NCI-H1048 (cell line): ENCODE measurements at places on chromosomes 11 and 22.

DNA sequence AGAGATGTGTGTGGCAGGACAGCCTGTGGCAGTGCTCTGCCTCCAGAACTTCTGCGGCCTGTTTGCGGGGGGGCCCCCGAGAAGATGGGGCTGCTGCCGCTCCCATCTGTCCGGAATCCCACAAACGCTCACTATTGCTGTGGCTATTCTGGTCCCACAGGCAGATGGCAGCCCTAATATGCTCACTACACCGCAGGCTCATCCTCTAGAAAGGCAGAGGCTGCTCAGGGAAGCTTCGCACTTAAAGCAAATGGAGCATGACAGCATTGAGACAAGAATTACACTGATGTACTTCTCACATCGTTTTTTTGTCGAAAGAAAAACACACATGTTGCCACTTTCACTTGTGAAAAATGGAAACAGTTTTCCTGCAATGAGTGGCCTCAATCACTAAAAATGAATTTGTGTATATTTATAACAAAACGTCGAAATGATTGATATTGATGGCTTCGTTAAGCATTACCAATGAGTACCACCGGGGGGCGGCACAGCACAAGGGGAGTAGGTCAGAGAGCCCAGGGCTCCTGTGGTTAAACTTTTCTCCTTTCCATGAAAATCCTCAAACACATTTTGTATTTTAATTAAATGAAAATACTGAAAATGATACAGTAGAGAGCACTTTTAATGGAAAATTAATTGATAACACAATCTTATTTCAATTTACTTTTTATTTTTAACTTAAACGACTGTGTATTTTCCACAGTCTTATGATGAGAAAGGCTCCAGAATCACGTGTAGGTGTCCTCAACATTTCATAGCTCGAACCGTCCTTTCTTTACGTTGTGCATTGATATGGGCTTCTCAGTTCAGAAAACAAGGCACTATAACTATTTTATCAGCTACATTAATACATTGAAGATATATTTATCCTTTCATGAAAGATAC, 69.1 kb downstream of the CTTN start:
- peak; percentile 2 for DNase-seq

DNA sequence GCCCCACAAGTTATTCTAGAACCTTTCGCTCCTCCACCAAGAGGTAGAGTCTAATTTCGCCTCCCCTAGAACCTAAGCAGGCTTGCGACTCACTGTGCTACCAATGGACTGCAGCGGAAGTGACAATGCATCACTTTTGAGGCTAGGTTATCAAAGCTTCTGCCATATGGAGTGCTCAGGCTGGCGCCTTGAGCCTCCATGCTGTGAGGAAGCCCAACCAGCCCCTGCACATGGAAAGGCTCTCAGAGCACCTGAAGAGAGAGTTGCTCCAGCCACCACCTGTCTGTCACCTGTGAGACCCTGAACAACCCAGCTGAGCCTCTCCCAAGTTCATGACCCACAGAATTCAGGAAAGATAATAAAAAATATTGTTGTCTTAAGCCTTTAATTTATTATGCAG, 29.3 kb upstream of the CBX7 start:
- no peak for DNase-seq

DNA sequence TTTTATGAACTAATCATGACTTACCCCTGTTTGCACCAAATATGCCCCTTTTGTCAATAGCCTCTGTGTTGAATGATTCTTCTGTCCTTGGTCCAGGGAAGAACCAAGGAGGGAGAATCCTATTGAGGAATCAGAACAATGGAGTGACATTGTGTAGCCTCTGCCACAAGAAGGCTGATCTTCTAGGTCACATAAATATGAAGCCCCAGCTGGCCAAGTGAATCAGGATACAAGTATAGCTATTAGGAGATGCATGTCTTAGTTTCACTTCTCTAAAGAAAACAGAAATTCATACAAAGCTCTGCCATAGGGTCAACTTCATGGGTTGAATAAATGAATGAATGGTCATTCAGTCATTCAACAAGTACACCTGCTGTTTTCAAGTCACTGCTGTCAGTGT, 118.2 kb upstream of the BLID start:
- no peak for DNase-seq

- no peak for DNase-seq
Measured at GRCh38 chr22:47309476-47309875, 547.0 kb downstream of the TBC1D22A start.

DNA sequence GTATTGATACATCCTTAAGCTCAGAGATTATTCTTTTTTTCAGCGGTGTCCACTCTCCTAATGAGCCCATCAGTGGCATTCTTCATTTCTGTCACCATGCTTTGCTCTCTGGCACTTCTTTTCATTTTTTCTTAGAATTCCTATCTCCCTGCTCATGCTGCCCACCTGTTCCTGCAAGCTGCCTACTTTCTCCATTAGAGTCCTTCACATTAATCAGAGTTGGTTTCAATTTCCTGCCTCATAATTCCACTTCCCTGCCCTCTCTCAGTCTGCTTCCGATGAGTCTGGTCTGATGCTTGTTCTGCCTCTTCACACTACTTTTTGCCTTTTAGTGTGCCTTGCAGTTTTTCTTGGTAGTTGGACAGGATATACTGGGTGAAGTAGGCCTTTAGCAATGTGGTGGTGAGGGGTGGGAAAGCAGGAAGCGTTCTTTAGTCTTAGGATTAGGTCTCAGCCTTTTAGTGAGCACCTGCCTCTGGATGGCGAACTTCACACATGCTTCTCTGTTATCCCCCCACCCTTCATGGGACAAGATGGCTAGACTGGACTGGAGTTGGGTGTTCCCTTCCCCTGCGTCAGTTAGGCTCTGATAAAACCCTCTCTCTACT, 53.6 kb downstream of the CECR2 start:
- no peak for DNase-seq

DNA sequence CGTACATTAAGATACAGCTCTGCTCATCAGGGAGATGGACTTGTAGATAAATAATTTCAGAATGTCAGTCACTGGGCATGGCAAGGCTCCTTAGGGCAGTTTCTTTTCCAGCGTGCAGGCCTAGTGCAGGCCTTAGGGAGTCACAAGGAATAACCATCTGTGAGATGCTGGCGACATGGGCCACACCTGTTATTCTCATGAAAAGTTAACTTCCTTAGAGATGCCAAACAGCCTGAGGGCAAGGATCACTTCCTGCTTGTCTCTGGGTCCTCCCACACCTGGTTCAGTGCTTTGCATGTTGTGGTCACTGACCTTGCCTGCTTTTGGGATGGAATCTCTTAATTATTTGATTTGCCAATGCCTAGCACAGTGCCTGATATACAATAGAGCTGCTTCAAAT, 70.6 kb downstream of the ST3GAL4 start:
- no peak for DNase-seq

DNA sequence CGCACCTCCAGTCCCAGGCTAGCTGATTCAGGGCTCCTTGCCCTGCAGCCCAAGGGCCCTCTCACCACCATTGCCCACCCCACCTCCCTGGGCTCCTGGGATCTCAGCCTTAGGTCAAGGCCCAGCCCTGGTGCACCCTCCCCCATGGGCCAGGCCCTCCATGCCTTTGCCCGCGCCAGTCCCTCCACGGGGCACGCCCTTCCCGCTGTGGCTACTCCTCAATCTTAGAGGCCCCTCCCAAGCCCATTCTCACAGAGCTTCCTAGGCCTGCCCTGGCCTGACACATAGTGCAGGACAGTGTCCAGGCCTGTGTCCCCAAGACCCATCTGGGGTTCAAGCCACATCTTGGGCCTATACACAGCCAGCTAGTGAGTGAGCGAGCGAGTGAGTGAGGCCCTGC, 6.9 kb downstream of the GP1BB start:
- no peak for DNase-seq

DNA sequence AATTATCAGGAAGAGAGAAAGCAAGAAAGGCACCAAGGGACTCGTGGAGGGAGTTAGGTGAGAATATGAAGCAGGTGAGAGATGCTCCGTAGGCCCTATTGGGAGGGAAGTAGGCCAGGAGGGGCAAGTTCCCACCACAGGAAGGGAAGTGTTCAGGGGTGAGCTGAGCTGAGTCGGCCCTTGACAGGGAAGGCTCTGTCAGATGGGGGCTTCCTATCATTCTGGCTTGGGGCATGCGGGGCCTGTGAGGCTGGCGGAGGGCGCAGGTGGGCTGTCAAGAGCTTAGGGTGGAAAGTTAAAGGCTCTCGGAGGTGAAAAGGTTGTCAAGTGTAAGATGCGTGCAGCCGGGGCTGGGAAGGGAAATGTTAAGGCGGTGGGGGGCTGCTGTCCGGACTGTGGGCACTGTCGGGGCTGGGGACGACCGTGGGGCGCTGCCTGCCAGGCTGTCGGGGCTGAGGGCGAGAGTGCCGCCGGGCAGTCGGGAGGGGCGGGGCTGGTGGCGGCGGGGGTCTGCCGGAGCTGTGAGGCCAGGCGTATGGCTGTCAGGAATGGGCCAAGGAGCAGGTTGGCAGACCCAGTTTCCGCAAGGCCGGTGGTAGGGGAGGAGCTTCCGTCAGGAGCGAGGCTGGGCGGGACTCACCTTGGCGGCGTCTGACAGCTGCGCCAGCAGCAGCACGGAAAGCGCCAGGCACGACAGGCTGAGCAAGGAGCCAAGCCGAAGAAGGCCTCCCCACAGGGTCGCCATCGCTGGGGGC, 496 bp downstream of the TMEM9B start:
- peak; percentile 54 for DNase-seq

DNA sequence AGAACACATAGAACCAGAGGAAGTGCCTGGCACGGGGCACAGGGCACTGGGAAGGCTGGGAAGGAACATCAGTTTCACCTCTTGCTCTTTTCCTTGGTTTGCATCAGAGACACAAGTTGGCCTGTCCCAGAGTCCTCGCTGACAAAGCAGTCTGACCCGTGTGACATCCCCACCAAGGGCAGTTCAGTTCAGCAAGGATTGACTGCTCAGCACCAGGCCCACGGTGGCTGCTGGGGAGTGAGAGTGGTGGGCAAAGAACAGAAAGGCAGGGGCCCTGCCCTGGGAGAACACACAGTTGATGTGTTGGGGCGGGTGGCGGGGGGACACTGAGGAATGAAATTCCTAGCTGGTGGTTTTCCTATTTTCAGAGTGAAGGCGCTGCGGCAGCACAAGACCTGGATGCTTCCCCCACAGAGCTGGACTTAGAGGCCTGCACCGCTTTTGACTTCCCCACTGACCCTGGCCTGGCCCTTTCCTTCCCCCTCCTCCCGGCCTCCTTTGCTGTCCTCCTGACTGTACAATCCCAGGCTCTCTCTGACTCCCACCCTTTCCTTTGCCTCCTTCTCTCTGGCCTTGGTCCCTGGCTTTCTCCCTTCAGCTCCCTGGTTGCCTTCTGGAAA, 2.2 kb upstream of the TMPRSS13 start:
- no peak for DNase-seq

GRCh38 chr11:75219869-75220268, 20.7 kb upstream of the TPBGL start:
- DNase-seq, result no peak

- no peak for DNase-seq
Measured at GRCh38 chr11:9104580-9104979, 13.2 kb upstream of the SCUBE2 start.

DNA sequence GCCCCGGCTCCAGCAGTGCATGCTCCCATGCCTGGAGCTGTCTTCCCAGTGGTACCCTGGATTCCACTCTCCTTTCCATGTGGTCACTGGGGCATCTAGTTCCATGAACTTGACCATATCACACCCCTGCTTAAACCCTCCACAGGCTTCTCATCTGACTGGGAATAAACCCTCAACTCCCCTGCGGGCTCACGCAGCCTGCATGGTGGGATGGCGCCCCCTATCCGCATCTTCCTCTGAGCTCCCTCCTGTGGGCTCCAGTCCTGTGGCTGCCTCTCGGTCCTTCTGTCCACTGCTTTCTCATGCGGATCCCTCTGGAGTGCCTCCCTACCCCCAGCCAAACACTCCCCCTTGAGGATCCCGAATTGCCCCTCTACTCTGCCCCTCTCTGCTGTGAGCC, 41.4 kb upstream of the TTLL12 start:
- no peak for DNase-seq

DNA sequence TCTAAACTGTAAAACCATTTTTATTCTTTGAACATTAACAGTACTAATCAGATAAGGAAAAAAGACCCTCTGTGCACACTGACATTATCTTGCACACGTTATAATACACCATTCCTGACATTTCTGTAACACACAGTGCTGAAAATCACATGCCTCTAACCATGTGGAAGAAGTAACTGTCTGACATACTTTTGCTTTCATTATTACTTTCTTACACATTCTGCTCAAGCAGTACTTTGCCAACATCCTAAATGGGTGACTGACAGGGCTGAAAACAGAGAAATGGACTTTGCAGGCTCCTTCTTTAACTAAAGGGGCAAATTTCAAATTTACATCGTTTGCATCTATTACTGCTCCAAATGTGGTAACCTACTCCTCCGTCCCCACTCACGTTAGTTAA, 22.8 kb upstream of the TP53AIP1 start:
- no peak for DNase-seq

DNA sequence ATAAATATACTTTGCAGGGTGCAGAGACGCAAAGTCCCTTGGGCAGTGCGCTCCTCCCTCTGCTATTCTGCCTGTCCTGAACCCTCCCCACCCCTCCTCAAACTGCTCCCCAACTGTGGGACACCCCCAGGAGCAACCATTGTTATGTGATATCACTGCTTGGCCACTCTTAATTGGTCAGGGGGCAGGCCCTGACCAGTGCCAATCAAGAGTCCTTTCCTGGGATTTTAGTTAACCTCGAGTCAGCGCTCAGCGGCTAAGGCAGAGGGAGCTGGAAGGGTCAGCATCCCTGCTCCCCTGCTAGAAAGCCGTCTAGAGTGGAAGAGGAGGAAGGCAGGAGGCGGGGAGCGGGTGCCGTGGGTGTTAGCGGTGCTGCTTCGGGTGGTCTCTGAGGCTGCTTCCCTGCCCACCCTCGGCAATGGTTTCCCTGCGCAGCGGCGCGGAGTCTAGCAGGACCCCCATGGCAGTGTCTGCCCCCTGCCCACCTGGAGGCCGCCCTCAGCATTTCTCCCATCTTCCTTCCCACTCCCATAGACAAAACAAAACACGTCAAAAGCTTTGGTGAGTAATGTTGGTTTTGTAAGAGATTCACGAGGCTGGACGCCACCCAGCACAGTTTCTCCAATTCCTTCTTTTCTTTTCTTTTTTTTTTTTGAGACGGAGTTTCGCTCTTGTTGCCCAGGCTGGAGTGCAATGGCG, 38.4 kb upstream of the A4GALT start:
- no peak for DNase-seq

DNA sequence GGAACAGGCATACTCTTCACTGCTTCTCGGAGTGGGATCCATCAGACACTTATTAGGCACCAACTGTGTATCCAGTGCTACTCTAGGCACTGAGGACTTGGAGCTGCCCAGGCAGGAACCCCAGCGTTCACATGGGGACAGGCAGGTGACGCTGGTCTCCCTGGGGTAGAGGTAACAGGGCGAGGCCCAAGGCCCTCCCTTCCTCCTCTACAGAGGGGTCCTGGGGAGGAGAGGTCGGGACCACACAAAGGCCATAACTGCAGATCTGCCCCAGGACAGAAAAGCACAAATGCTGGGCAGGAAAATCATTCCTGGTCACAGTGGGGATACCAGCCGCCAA, 262.2 kb downstream of the BRD1 start:
- DNase-seq, result no peak
